ENCODE measurements at places on chromosomes 4 and X.

GRCh38 chrX:81857192-81857591 is 655.3 kb downstream of the SH3BGRL start:
- no peak for DNase-seq

DNA sequence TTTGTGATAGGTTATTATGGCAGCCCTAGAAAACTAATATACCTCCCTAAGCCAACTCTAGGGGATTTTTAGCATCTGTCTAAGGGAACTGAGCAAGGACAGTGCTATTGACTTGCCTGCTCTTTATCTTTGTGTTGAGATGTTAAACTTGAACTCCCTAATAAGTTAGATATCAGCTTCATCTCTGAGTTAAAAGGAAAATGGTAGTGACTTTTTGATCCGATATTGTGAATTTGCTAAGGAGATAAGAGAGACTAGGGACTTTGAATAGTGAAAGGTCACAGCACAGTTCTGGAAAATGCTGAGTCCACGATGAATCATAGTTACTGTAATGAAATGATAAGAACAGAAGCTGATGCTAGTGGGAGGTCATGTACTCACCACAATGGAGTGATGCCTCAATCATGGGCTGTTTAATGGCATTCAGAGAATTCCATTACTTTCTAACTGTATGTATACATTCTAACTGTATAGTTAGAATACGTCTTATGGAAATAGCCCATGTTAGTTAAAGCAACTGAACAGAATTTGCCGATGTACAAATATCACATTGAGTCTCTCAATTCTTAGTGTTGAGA is 147.2 kb downstream of the GLRA3 start:
- DNase-seq = no peak

GRCh38 chr4:111046811-111047210 is 423.9 kb upstream of the PITX2 start:
- DNase-seq = no peak

GRCh38 chrX:149830192-149830873 is 48.6 kb downstream of the MAGEA9 start:
- DNase-seq = no peak

GRCh38 chrX:19789376-19789775 is 98.0 kb downstream of the SH3KBP1 start:
- DNase-seq = no peak

DNA sequence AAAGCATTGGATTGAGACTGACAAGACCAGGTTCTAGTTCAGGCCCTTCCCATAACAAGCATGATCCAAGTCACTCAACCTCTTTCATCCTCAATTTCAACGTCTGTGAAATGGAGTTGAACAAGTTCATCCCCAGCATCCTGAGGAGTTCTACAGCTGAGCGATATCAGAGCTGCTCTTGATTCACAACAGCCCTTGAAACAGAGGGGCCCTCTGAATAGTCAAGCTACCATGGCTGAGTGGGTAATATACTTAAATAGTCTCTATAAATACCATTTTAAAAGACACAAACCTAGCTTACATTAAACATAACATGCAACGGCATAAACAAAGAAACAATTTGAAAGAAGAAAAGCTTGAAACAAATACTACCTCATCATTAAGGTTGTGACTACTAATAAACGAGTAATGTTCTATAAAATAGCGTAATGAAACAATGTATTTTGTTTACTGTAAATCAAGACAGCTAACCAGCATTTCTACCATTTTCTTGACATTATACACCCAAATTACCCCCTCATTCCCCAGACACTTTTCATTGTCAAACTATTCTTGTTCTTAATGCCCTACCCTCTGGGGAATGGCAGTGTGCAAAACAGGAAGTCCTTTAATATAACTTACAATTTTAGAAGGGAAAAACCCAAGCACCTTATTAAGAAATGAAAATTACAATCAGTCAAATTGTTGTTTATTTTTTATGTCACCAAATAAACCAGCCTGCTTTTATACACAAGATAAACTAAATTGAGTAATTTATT is 202.3 kb downstream of the PARM1 start:
- DNase-seq = no peak

- peak; percentile 43 for DNase-seq
Observed at GRCh38 chrX:154486396-154487207, at the start of gene UBL4A. UBL4A (minus strand) TSS chrX:154486615; CDS start chrX:154486584, 31 bp downstream.

- no peak for DNase-seq
Observed at GRCh38 chrX:110004731-110005369, 1.9 kb downstream of the TMEM164 start.

GRCh38 chr4:140635606-140636005 is 66.8 kb upstream of the UCP1 start:
- DNase-seq = no peak

DNA sequence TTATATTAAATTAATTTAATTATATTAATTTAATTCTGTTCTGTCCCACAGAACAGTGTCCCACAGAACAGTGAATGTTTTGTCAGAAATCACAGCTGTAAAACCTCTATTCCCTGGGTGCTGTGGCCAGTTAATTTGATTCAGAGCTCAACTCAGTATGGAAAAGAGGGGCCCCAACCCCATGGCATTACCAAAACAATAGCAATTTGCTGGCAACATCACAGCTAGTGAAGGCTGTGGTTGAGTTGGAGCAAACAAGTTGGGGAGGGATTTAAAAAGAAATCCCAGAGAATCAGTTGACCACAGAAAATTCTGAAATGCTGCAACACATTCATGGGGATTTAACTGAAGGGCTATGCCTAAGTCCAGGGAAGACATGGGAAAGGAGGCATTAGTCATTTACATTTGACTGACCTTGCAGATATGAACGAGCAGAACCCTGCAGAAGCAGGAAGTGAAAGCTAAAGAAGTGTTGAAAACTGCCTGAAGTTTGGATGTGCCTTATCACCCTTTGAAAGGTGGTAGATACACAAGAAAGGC is 30.1 kb downstream of the PDHA2 start:
- no peak for DNase-seq

DNA sequence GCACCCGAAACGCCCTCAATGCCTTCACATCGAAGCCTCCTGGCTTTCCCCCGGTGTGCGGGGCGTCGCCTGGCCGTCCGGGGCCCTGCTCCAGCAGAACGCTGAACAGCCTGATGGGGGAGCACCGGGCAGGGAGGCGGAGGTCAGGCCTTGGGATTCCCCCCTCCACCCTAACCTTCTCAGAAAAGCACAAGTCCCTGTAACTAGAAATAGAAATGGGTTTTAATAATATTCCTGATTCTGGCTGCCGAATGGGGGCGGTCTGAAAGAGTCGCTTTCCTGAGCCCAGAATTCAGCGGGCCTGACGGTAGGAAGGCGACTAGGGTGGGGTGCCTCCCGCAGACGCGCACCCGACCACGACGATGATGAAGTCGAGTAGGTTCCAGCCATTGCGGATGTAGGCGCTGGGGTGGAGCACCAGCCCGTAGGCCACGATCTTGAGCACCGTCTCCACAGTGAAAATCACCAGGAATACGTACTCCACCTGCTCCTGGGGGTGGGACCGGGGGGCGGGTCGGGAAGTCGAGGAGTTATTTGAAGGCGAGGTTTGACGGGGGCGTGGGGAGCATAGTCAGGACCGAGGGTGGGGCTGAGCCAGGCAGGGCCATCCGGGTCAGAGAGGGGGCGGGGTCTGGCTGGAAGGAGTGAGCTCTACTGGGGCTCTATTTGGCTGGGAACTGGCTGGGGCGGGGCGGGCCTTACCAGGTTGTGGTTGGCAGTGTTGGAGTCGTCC is 2.5 kb downstream of the CACNA1F start:
- peak; percentile 25 for DNase-seq

GRCh38 chr4:32684160-32684559 is 1964.0 kb downstream of the PCDH7 start:
- no peak for DNase-seq

GRCh38 chrX:135411893-135412292 is 9.9 kb upstream of the SMIM10L2A start:
- no peak for DNase-seq

DNA sequence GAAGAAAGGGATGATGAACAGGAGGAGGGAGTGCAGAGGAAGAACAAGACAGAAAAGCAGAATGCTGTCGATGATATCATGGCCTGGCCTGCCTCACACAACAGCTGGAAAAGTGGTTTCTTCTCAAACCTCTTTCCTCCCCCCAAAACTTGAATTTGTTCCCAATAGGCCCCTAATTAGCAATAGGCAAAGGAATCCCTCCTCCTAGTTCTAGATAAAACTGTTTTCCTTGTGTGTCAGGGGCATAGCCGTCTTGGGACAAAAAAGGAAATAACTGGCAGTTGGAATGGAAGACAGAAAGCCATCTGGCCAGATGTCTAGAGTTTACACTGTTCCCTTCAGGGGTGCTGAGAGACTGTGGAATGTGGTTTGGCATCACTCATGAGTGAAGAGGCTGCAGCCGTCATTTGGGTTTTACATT is 177.8 kb upstream of the C1QTNF7 start:
- no peak for DNase-seq

DNA sequence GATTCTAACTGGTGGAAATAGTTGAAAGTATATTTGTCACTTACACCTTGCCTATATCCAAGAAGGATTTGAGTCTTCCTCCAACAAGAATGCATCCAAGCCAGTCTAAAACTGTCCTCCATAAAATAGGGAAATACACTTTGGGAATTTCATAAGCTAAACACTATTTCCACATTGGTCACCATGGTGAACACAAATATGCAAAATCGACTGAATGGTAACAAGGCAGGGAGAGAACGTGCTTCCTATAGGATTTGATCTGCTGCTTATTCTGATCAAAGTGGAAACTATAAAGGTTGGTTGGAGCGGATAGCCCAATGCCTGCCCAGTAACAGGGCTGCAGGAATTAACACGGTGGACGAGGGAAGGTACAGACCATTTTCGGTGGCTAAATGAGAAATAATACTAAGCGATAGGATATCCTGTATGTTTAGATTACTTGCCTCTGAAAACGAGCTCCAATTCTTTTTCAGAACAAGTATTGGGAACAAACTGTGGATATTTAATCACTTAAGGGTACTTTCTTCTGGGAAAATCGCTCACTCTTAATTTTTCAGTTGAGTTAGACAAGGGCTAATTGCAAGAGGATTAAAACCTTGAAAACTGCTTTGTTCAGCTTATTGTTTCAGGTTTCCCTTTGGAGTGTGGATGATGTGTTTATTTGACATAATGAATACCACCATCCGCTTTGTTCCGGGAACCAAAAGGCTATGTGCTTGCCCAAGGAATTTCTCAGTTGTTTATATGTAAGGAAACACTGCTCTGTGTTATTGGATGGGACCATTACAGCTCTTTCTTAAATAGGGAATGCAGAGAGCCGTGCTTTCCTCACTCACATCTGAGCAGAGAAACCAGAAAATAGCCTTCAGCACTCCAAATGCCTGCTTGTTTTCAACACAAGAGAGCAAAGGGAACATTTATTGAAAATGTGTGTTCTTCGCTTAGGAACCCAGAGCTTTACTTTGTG is 194.4 kb downstream of the CBR4 start:
- no peak for DNase-seq

DNA sequence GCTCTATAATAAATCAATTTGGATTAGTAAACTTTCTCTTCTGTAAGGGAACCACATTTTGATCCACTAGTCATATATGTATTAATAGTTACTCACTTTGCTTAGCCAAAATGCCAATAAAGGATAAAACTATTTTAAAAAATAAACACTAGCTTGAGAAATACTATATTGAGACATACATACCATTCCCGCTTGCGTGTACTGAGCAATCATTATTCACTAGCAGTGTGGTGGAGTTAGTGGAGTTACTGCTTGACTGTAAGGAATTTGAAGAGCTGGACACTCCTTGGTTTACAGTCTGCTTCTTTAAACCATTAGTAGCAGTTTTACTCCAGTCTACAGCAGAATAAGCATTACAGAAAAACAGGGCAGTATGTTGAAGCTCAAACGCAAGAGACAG is 10.8 kb upstream of the PHKA2 start:
- DNase-seq = no peak

DNA sequence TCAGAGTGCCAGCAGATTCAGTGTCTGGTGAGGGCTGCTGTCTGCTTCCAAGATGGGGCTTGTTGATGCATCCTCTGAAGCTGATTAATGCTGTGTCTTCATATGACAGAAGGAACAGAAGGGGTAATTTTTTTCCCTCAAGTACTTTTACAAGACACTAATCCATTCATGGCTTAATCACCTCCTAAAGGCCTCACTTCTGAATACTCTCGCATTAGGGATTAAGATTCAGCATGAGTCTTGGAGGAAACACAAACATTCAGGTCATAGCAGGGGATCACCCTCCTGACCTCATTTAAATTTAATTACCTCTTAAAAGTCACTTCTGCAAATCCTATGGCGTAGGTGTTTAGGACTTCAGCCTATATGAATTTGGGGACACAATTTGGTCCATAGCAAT is 1145.5 kb upstream of the PCDH10 start:
- no peak for DNase-seq

- no peak for DNase-seq
Observed at GRCh38 chr4:121216461-121216860, 52.3 kb upstream of the TNIP3 start.

- DNase-seq = peak; percentile 4
Observed at GRCh38 chr4:40576651-40577480, 52.8 kb downstream of the RBM47 start.

DNA sequence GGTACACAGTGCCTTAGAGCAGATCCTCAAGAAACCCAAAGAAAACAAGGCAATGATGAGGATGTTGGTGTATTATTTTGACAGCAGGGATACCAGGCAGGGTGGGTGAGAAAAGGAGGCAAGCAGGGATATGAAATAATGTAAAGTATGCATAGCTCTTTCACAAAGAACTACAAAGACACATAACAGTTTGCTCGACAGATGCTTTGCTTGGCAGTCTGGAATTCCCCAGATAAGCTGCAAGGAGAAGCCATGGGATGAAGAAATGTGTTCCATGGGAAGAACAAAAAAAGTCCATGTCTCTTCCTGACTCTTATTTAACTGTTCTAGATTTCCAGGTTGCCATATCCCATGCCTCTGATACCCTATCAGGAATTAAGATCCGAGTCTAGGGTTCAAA is 75.4 kb downstream of the FAM13A start:
- DNase-seq = no peak

DNA sequence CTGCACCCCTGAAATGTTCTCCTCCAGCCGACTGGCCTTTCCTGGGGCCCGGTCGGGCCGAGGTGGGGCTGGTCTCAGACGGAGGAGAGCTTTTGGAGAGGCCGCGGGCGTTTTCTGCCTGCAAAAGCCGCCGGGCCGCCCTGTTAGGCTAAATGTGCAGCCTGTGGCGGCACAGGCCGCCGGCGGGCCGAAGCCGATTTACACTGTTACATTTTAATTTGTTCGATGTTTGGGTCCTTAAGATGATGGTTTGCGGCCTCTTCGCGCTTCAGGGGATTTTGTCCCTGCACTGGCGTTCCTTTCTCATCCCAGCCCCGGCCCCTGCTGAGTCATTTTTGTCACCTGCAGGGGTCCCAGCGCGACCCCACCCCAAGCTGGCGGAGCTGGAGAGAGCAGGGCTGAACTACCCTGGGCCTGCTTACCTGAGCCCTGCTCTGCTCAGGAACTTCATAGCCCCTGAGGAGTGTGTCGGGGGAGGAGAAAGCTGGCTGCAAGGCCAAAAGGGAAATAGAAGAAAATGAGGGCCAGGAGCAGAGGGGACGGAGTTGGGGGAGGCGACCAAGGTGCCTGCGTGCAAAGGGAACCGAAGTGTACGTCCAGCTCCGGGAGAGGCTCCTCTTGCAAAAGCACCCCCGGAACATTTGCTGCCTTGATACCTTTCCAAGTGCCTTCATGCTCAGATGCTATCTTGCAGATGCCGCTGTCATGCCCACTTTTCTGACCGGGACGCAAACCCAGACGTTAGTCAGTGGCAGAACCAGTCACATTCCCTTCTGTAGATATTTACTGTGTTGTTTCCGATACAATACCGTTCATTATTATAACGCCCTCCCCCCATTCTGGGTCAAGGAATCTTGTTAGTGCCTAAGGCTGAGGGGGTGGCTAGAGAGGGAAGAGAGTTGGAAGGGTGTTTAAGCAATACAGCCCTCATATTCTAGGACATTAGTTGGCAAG is 977 bp upstream of the RBBP7 start:
- DNase-seq = no peak

All from stimulated activated CD8-positive, alpha-beta memory T cell treated with anti-CD3 and anti-CD28 coated beads, Interleukin-4, amount 100 ng/mL, for 4 hours (primary cell).